B cell (primary cell): ENCODE measurements at places on chromosomes 2 and 18. TPM values are rescaled to one million over a fixed set of nuclear protein-coding genes. Genes with fewer than 3 reads are reported as not detected.

GRCh38 chr2:8412586-8412985, 269.3 kb upstream of the ID2 start:
- DNase-seq = no peak
- no peak overlapping the region for H3K27ac ChIP-seq
- H3K4me1 ChIP-seq = peaks cover 4% of the 10 kb centered on the region

Gene CYP27A1
- 0.29 and 0.39 TPM in 2 replicates for total RNA-seq

Gene CYBRD1
- total RNA-seq = not detected in 2 replicates

Gene TEX44
- total RNA-seq = not detected in 2 replicates

Gene THOC1
- 78.7 and 83.1 TPM in 2 replicates for total RNA-seq

Gene PTGR3
- total RNA-seq = 30.2 and 32.6 TPM in 2 replicates

Gene NPHP1
- total RNA-seq = 1.6 and 2.4 TPM in 2 replicates

GRCh38 chr18:24726727-24727492, 266.5 kb downstream of the HRH4 start:
- no peaks in the 10 kb centered on the region for H3K36me3 ChIP-seq
- H3K27me3 ChIP-seq = no peaks in the 10 kb centered on the region
- H3K27ac ChIP-seq = no peak overlapping the region

DNA sequence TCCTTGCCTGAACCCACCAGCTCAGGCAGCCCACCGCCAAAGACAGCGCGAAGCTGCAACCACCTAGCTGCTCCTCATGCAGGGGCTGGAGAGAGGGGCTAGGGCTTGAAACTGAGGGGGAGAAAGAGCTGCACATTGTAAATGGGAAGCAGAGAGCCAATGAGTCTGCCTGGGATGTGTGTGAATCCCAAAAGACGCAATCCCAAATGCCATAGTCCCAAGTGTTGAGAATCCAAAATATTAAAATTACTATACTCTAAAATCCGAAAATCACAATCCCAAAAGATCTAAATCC, 9.4 kb downstream of the AMER3 start:
- no peaks in the 10 kb centered on the region for H3K27me3 ChIP-seq
- no peaks in the 10 kb centered on the region for H3K36me3 ChIP-seq
- H3K4me1 ChIP-seq = no peaks in the 10 kb centered on the region
- no peak overlapping the region for H3K27ac ChIP-seq
- DNase-seq = no peak

GRCh38 chr2:79996709-79997108, 307.8 kb downstream of the LRRTM1 start:
- no peak overlapping the region for H3K27ac ChIP-seq
- DNase-seq = no peak
- no peaks in the 10 kb centered on the region for H3K27me3 ChIP-seq
- H3K4me3 ChIP-seq = no peak overlapping the region
- no peaks in the 10 kb centered on the region for H3K36me3 ChIP-seq
- no peaks in the 10 kb centered on the region for H3K4me1 ChIP-seq

- no peak for DNase-seq
- H3K4me3 ChIP-seq = no peak overlapping the region
- H3K4me1 ChIP-seq = peaks cover 12% of the 10 kb centered on the region
- no peaks in the 10 kb centered on the region for H3K36me3 ChIP-seq
- no peak overlapping the region for H3K27ac ChIP-seq
Observed at GRCh38 chr2:222291485-222291841, 7.3 kb downstream of the PAX3 start.

Gene CAPN14
- total RNA-seq = 6.0 and 7.8 TPM in 2 replicates

Gene SCN9A
- total RNA-seq = not detected in 2 replicates

DNA sequence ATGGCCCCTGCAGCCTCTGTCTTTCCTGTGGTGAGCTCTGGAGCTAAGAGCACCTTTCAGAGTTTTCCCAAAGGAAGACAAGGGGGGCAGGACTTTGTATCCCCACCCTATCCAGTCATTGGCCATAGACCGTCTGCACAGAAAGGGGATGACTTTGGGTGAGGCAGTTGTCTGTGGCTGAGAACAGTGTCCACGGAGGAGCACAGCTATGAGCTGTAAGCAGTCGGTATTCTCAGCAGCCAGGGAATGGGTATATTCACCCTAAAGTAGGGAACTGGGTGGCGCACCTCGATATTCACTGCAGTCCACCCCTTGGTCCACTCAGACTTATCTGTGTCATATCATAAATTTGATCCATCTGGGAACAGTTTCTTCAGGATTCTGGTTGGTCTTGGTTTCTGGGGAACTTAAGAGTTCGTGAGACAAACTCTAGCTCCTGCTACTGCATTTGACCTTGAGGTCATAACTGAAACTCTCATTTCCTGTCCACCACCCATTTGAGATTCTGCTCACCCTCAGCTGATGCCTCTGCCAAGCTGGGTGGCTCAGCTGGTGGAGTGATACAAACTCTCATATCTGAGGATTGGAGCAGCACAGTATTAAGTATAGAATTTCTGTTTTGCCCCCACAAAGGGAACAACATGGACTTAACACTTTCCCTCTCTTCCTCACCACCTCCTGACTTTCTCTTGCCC, 45.2 kb upstream of the SCG2 start:
- no peak for DNase-seq
- no peak overlapping the region for H3K27ac ChIP-seq
- no peaks in the 10 kb centered on the region for H3K36me3 ChIP-seq

GRCh38 chr2:116057538-116057937, 1615.1 kb downstream of the DPP10 start:
- no peak for DNase-seq
- H3K4me3 ChIP-seq = no peak overlapping the region
- no peaks in the 10 kb centered on the region for H3K36me3 ChIP-seq
- no peak overlapping the region for H3K27ac ChIP-seq
- H3K4me1 ChIP-seq = no peaks in the 10 kb centered on the region

DNA sequence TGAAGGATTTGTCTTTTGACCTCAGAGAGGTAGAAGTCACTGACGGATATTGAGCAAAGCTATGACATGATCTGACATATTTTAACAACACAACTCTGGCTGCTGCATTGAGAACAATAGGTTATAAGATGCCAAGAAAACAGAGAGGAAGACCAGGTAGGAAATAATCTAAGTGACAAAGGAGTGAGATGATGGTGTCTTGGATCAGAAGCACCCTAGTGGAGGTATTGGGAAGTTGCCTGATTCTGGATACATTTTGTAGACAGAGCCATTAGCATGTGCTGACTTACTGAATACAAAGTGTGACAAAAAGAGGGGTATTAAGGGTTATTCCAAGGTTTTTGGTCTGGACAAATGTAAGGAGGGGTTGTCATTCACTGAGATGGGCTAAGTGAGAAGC, 1438.1 kb downstream of the DPP10 start:
- H3K4me1 ChIP-seq = no peaks in the 10 kb centered on the region
- H3K27ac ChIP-seq = no peak overlapping the region
- H3K36me3 ChIP-seq = no peaks in the 10 kb centered on the region
- no peak overlapping the region for H3K4me3 ChIP-seq
- H3K27me3 ChIP-seq = no peaks in the 10 kb centered on the region

Gene FLACC1
- 5.0 and 5.1 TPM in 2 replicates for total RNA-seq

- H3K4me3 ChIP-seq = no peak overlapping the region
- H3K27ac ChIP-seq = no peak overlapping the region
- H3K4me1 ChIP-seq = no peaks in the 10 kb centered on the region
- DNase-seq = no peak
Observed at GRCh38 chr2:102803041-102803896, 41.4 kb downstream of the TMEM182 start.

- no peak overlapping the region for H3K4me3 ChIP-seq
- DNase-seq = no peak
- H3K4me1 ChIP-seq = no peaks in the 10 kb centered on the region
Observed at GRCh38 chr2:235754357-235755207, 260.7 kb downstream of the AGAP1 start.

DNA sequence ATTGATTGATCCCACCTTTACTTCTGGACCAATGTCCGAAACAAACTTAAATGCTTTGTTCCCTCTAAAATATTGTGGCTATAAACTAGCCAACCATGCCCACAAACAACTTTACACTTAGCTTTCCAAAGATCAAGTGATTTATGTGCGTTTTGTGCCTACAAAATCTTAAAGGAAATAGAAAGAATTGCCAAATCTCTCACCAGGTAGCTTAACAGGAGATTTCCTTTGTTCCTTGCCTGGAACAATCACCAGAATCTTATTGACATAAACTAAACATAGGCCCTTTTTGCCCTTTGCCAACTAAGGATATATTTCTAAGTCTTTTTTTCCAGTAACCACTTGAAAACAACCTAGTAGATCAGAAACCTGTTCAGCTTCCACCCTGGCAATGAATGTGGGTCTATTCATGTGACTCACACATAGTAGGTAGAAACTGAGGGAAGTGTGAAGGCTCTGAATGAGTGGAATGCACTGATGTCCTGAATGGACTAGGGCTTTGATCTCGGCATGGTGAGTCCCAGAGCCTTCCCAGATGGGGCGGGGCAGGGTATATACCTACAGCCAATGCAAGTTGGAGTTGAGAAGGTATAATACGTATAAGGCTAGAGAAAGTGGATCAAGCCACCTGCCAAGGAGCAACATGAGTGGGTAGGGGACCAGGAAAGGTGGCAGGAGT, 94.6 kb upstream of the PPP1CB start:
- no peaks in the 10 kb centered on the region for H3K36me3 ChIP-seq
- no peaks in the 10 kb centered on the region for H3K27me3 ChIP-seq
- DNase-seq = no peak
- H3K4me1 ChIP-seq = no peaks in the 10 kb centered on the region
- no peak overlapping the region for H3K4me3 ChIP-seq

- H3K27ac ChIP-seq = no peak overlapping the region
- DNase-seq = no peak
- peaks cover 20% of the 10 kb centered on the region for H3K4me1 ChIP-seq
Observed at GRCh38 chr2:59181347-59181746, 940.2 kb upstream of the FANCL start.

DNA sequence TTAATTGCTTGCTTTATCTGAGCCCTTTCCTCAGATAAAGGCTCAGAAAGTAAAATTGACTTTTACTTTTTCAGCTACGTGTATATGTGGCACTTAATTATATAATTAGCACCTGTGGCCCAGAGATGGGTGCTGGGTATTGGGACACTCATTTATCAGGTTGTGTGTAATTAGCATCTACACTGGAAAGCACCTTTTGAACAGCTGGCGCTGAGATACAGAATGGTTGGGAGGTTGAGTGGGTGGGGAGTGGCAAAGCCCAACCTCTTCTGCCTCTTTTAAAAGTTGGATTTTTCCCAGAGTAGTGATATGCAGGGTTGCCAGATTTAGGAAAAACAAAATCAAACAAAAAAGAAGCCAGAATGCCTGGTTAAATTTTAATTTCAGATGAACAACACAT, 23.9 kb downstream of the SPTBN1 start:
- H3K27me3 ChIP-seq = no peaks in the 10 kb centered on the region
- no peak overlapping the region for H3K4me3 ChIP-seq
- no peak overlapping the region for H3K27ac ChIP-seq
- DNase-seq = no peak
- H3K4me1 ChIP-seq = no peaks in the 10 kb centered on the region
- no peaks in the 10 kb centered on the region for H3K36me3 ChIP-seq

Gene CCDC74B
- 0.95 and 1.4 TPM in 2 replicates for total RNA-seq

Gene TCF23
- total RNA-seq = 0.10 TPM in 1 of 2 replicates, not detected in the other

Gene NOSTRIN
- not detected in 2 replicates for total RNA-seq

GRCh38 chr2:225584796-225585195, 185.3 kb downstream of the NYAP2 start:
- no peak for DNase-seq
- no peak overlapping the region for H3K27ac ChIP-seq
- no peaks in the 10 kb centered on the region for H3K27me3 ChIP-seq
- H3K4me3 ChIP-seq = no peak overlapping the region

DNA sequence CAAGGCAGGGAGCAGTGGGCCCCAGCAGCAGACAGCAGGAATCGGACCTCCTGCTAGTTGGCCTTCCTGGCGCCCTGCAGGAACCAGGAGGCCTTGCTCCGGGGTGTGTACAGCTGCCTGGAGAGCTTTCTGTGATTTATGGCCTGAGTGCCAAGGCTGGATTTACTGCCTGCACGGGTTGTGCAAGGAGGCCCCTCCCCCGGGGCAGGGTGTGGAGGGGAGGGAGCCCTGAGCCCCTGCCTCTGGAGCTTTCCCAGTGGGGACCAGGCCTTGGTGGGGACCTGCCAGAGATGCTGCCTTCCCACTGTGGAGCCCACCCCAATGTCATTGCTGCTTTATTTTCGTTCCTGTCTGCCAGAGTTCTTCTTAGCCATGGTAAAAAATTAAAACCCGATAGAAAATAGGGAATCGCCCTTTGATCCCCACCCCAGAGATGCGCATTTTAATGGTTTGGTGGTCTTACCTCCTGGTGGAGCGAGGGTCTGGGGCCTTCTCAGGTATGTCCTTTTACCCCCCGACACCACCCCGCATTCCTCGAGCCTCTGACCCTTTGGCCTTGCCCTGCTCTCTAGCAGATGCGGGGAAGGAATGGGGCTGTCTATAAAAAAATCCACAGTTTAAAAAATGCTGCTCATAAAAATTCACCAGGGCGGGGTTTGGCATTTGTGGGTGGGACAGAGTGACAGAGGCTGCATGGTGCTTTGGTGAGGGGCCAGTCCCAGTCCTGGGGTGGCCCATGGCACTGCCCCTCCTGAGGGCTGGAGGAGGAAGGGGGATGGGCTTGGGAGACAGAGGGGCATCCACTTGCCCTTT, 6.9 kb upstream of the RALB start:
- no peaks in the 10 kb centered on the region for H3K36me3 ChIP-seq
- no peak overlapping the region for H3K4me3 ChIP-seq
- H3K27me3 ChIP-seq = no peaks in the 10 kb centered on the region

DNA sequence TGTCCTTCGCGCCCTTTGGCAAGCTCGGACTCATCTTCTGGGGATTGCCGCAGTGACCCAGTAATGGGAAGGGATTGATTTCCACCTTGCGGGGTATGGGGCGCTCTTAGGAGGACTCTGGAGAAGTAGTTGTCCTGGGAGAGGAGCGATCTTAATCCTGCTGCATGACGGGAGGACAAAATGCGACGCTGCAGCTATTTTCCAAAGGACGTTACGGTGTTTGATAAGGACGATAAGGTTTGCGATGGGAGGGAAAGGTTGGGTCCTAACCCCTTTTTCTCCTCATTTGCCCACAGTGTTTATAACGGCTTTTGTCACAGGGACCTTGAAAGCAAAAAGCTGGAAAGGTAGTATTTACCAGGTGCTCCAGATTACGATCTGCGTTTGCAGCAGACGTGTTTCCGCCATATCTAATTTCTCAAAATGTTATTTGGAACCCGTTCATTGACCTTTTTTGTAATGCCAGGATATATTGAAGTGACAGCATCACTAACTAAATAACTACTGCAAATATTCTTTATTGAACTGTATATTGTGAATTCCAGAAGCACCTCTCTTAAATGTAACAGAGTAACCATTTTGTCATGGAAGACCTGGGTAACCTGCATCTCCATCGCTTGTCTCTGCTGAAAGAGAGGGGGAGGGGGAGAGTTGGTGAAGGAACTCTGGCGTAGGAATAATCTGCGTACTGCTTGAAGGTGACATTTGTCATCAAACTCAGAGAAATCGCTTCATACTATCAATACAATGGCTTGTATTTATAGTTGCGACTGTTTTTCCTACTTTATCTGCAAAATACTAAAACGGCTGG, 590 bp downstream of the MDH1 start:
- peak; percentile 12 for DNase-seq
- no peaks in the 10 kb centered on the region for H3K27me3 ChIP-seq
- peaks cover 10% of the 10 kb centered on the region for H3K36me3 ChIP-seq
- H3K4me3 ChIP-seq = peak overlapping the region; percentile 98
